ENCODE measurements at places on chromosomes 2 and 18.

- DNase-seq, result no peak
Measured at GRCh38 chr2:9403924-9404323, 19.4 kb downstream of the ITGB1BP1 start.

- peak; percentile 72 for DNase-seq
Measured at GRCh38 chr18:5237723-5238370, 40.8 kb upstream of the AKAIN1 start.

- peak; percentile 14 for DNase-seq
Measured at GRCh38 chr2:23901966-23902846, 24.7 kb downstream of the ATAD2B start.

DNA sequence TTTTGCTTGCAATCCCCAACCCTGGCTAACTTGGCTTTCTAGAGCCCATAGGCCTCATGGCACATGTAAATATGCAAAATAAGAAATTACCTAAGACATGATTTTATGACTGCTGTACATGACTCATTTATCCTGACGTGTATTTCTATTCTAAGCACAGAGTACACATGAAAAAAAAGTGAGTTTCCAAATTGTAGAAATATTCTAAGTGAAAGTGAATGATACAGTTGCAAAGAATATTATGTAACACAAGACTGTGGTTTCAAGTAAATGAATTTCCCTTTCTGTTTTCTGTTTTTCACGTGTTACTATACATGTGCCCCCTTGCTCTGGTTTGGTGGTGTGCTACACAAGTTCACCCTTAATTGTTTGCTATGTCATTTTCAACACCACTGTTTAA is 162.4 kb downstream of the LRP1B start:
- no peak for DNase-seq

- no peak for DNase-seq
Measured at GRCh38 chr2:212958133-212958532, 193.3 kb downstream of the IKZF2 start.

DNA sequence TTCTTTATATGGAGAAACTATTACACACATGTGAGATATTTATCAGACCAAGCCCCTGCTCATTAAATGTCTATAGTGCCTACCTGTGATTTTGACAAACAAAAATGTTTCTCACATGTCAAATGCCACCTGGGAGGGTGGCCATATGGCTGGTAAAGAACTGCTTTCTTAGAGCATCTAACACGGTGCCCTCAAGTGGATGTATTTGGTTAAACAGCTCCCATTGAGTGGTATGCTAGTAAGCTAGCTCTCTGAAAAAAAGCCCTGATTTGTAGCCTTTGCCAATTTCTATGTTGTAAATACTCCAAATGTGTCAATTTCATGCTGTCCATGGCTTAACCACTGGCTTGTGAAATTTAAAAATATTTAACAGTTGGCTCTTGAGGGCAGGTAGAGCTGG is 94.6 kb downstream of the PMAIP1 start:
- no peak for DNase-seq

DNA sequence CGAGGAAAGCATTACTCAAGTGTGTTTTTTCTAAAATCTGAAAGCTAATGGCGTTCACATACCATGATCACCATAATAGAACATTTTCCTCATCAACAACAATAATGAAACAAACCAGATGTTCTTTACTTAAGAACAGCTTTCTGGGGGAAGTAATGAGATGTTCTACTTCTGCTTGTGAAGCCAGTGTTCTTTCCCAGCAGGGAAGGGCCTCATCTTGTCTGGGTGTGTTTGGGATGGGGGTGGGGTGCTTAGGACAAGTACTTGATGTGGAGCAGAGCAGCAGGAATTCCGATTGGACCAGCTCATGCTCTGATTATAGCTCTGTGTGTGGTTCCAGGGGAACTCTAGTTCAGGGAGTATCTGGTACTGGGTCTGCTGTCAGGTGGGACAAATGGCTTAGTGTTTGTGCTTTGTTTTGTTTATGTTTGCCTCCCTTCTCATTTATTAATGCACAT is 163.0 kb upstream of the NOSTRIN start:
- DNase-seq, result no peak

DNA sequence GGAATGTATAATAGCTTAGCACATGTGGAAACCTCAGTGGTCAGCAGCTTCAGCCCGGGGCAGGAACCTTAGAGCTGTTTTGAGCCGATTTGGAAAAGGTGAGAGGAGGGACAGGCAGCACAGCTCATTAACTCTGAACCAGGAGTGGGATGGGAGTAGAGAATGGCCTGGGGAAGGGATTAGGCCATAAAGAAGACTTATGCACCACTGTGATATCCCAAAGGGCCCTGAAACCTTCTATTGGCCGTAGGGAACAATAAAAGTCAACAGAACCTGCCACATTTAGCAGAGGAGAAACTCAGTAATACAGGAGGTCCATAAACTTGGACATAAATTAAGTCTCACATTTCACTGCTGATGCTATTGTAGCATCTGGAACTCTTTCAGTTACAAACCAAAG is 124.2 kb upstream of the REV1 start:
- no peak for DNase-seq

DNA sequence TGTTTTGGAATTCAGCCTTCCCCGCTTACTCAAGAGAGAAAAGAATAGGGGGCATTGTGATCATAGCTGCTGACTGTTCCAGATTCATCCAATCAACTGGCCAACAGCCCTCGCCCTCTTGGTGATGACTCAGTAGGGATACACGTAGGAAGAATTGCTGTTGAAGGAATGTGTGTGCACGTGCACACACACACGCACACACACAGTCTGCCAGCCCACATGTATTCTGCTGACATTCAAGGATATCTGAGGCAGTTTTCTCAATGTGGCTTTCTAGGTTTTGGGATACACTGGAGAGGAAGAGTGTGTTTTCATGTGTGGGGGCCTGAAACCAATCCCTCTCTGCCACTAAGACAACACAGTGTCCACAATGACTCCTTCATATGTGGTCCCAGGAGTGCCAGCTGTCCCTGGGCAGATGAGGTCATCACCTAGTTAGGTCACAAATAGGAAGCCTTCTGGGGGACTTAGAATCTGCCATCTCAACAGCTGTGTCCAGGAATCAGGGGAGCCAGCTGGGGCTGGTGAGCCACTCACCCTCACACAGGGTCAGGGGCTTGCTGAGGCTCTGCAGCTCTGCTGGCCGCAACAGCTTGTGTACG is 352.6 kb downstream of the SS18 start:
- no peak for DNase-seq

DNA sequence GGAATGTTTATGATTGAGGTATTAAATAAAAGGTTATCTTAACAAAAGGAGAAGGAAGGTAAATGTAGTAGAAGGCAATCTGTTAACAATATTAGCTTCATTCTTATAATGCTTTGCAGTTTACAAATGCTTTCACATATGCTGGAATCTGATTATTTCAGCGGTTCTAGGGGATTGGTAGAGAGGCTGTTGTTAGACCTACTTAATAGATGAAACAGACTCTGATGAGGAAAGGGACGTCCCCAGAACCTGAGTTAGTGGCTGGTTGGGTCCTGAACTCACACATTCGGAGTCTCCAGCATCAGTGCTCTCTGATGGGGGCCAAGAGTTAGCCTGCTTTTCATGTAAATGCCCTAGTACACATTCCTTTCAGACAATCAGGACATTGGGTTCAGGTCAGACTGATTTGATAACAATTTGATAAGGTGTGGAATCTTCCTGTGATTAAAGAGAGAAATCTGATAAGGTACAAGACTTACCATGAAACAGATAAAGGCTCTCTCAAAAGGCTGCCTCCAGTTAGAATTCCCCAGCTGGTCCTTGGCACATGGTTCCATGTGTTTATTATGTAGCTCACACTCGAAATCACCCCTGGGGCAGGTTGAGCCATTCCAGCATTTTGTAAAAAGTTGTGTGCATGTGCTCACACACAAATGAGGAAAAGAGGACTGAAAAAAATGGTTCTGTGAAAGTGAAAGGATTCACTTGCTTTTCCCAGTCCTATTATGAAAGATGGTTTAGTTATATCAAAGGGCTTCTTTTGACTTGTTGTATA is 103.1 kb downstream of the GPD2 start:
- no peak for DNase-seq

DNA sequence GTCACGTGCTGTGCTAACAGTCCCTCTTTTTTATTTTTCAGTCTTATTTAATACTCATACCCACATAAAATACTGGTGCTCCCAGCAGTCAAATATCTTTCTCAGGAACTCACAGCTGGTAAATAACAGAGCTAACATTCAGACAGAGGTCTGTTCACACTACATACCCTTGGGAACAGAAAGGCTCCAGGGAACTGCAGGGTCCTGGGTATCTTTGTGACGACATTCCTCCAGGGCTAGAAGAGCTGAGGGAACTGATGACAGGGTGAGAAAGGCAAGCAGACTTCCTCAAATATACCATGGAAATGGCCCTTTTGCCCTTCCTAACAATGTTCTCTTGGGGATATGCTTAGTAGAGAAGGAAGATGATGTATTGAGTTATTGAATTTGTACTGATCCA is 19.3 kb downstream of the PDE6D start:
- no peak for DNase-seq

DNA sequence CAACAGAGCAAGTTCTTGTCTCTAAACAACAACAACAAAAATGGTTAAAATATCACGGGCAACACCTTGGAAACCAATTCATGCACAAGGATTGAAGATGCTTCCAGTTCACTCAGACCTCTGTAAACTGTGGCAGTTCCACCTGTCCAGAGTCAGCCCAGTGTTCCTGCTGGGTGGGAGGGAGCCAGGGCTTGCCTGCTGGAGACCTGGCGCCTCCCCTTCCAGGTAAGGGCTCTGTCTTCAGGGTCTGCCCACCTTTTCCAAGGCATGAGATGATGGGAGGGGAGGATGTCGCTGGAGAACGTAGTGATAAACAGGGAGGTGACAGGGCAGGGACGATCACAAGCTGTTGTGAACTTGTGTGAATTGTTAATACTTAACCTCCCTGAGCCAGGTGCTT is 9.8 kb upstream of the GPC1 start:
- DNase-seq, result no peak

DNA sequence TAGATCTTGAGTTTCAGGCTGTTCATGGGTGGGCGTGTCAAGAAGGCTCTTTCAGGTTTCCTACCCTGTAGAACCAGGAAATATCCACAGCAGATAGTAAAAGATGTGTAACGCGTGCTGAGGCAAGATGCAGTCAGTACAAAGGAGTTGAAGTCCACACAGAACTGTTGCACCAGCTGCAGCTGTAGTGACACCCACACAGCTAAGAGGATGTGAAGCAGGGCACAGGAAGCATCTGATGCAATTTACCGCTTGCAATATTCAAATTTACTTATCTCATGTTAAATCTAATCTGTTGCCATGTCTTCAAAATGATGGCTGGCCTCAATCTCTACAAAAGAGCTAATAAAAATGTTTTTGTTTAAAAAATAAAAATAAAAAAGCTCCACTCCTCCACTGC is 132.8 kb downstream of the ARHGAP15 start:
- DNase-seq, result no peak

DNA sequence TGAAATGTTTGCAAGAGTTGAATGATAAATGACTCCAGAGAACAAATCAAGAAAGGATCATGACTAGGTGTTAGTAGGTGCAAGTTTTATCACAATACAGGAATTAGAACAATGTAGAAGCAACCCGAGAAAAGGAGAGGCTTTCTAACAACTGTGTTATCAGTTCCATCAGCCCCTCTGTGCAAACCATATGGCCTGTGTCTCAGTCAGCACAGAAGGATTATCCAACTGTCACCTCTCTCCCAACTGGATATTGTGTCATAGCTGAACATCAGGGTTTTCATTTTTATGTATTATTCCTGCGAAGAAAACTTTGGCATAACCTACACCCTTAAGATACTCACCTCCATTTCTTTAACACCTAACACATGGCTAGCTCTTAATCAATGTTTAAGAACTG is 321.6 kb upstream of the RND3 start:
- no peak for DNase-seq

DNA sequence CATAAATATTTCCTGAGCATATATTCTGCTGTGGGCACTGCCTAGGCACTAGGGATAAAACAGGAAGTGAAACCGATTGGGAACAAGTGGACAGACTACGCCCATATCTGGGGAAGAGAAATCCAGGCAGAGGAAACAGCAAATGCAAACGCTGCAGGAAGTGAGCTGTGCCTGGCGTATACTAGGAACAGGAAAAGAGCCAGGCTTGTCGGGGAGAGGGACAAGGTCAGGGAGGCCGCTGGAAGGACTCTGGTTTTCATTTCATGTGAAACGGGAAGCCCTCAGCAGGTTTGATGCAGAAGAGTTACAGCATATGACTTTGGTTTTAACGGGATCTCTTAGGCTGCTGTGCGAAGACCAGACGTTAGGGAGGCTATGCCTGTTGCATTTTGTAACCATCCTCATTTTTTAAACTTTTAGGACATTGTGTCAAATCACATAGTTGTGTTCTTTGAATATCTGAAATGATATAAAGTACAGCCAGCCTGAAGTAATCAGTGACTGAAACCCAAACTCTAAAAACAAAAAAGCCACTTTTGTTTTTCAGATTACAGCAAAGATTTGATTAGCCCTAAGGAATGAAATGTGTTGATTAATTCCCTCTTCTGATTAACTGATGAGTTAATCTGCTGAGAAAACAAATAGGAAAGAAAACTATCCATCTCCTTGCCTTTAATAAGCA is 110.2 kb upstream of the PIEZO2 start:
- peak; percentile 2 for DNase-seq

- no peak for DNase-seq
Measured at GRCh38 chr2:620471-621302, 56.5 kb downstream of the TMEM18 start.

DNA sequence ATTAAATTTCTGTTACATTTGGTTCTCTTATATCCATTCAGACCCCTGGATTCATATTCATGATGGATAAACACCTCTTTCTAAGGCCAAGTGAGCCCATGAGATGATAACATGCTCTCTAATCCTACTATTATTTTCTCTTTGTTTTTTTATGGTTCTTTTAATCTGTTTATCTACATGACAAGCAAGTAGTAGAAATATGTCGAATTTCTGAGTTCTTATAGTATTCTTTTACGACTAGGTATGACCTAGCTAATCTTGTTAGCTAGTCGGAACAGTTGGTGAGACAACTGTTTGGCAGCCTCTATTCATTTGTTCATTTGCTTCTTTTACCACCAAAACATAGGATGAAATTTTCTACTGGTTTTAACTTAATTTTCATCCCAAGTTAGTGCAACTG is 98.1 kb upstream of the SCG2 start:
- no peak for DNase-seq

DNA sequence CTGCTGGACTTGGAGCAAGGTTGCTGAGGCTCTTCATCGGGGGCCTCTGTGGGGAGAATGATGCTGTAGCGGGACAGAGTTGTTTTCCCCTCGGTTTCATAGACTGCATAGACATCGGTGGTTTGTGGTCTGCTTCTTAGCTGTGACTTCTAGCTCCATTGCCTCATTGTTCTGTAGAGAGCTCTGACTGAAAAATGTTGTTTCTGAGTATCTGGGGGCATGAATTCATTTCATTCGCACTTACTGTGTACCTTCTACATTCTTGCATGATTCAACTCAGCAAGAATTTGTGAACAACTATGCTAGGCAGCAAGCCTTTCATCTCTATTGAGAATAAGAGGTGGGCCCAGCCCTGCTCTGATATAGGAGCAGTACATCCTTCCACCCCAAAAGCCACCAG is 406.8 kb downstream of the NBAS start:
- DNase-seq, result no peak

Measured in LoVo (cell line).